Kasumi-1 (cell line): ENCODE measurements at places on chromosomes 4 and X.

GRCh38 chr4:84028340-84028739, 470.8 kb downstream of the NKX6-1 start:
- DNase-seq, result no peak

DNA sequence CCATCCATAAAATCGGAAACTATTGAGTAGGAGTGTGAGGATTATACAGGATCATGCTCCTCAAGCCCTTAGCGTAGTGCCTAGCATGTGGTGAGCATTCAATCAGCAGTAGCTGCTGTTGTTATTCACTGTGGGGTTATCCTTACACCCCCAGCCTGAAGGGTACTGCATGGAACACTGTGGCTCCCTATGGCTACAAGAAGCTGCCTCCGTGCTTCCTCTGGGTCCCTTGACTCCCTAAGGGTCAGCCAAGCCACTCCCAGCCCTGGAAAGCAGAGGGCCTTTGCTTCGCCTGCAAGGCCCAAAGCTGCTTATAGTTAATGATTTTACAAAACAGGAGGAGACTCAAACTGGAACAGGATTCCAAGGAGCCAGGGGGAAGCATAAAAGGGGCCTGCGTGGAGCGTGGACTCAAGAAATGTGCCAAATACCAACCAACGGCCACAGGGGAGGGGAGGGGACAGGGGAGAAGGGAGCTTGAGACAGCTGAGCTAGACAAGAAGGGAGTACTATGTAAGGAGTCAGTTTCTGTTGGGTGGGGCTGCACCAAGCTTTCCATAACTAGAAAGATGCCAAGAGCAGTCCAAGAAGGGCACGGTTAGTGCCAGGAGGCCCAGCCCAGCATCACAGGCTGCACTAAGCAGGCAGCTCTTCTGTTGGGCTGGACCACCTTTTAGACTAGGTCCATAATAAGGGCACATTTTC, 15.9 kb downstream of the SEPTIN6 start:
- DNase-seq, result no peak

GRCh38 chrX:19960913-19961312, 29.9 kb downstream of the BCLAF3 start:
- DNase-seq, result no peak

DNA sequence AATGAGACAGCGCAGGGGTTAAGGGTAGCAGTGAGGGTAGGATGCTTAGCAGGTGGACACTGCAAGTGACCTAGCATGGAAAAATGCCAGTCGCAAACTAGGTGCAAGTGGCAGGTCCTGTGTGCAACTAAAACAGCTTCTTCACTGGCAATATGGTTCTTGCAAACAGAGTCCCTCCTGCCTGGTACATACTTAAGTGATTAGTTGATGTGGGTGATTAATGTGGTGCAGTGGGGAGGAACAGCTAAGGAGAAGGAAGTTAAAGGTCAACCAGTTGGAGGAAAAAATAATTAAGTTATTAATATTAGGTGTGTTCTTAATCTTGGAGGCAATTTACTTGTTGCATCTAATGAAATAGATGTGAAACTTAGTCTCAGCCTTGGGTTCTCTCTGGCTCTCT, 121.6 kb upstream of the IGFBP7 start:
- DNase-seq, result no peak

GRCh38 chrX:18874560-18875255, 109.2 kb downstream of the PHKA2 start:
- no peak for DNase-seq

DNA sequence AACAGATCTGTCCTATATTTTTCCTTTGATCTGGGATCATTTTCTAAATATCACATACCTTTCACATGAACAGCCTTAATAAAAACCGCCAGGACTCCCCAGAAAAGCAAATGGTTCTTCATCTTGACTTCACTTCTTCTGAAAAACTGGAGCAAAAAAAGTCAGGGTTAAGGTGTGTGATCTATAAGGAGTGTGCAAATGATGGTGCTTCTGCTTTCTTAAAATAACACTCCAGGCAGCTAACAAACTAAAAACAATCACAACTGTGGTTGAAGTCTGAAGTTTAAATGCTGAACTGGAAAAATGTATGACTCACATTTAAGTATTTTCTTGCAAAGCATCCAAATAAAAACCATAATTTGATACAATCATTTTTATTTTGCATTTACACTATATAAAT, at the start of gene JCHAIN:
Gene JCHAIN, minus strand, starts transcription at position 140 of the 400 bp plus-strand sequence. Its CDS starts 18 bp downstream, at position 122.
- DNase-seq, result peak; percentile 3

GRCh38 chr4:158255727-158256324, 45.5 kb downstream of the TMEM144 start:
- DNase-seq, result peak; percentile 78

DNA sequence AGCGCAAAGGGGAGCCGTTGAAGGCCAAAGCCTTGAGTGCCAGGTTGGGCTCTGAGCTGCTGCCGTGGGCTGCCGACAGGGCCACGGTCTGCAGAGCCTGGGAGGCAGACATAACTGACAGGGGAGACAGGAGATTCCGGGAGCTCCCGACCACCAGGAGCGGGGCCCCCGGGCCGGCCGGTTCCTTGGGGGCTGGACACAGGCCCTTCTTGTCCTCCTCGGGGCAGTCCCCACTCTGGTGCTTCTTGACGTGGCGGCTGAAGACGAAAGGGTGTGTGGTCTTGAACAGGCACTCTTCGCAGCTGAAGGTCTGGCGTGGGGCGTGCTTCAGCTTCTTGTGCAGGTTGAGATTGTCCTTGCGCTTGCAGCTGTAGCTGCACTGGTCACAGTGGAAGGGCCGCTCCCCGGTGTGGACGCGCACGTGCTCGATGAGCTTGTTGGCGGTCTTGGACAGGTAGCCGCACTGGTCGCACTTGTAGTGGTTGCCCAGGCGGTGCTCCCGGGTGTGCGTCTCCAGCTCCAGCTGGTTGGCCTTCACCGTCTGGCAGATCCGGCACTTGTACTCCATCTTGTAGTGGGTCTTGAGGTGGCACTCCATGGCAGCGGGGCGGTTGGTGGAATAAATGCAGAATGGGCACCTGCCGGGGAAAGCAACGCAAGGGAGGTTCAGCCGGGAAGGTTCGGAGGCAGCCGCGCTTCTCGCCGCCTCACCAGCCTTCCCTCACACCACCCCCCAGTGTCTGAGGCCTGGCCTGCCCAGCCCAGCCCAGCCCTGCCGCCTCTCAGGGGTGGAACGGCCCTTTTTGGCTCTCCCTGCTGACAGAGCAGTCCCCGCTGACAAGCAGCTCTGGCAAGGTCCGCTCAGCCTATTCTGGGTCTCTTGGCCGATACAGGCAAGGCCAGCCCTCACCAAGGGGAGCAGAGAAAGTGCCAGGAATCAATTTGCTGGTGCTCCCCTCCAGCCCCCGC, 81.3 kb downstream of the C4orf51 start:
- no peak for DNase-seq

DNA sequence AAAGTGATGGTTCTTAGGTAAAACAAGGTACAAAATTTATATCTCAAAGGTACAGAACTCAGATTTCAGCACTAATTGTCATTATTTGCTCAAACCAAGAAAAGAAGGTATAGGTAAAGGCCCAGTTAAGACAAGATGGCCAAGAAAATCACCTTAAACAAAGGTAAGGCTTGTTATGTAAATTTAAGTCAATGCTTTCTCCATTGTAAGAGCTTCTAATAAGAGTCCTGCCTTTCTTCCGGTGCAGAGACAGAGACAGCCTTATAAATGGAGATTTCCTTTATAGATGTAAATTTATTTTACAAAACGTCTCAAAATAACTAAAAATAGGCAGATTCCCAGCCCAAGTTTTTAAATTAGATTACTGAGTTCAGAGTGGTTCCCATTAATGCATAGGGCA, 89.9 kb downstream of the EDA start:
- DNase-seq, result no peak

DNA sequence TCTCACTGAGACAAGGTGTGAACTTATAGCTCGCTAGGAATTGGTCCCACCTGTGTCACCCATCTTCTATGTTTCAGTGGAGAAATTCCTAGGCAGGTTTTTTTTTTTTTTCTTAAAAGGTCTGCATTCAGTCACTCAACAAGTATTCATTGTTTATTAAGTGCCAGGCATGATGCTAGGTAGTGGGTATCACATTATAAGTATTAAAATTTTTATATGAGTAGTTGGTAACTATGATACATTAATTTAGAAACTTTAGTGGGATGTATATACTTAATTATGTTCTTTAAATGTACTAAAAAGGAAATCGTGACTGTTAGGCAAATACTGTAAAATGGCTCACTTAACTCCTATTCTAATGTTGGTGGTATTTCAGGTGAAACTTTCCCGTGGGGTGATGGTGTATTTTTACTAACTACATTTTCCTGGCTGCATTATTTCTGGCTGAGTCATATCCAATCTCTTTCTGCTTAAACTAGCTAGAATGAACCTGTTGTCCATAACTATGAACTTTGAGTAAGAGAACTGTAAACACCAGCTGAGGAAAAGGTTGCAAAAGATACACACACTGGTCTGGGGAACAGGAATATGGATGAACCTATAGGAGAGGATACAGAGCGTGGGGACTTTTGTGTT, 49.3 kb upstream of the MED14 start:
- DNase-seq, result no peak

DNA sequence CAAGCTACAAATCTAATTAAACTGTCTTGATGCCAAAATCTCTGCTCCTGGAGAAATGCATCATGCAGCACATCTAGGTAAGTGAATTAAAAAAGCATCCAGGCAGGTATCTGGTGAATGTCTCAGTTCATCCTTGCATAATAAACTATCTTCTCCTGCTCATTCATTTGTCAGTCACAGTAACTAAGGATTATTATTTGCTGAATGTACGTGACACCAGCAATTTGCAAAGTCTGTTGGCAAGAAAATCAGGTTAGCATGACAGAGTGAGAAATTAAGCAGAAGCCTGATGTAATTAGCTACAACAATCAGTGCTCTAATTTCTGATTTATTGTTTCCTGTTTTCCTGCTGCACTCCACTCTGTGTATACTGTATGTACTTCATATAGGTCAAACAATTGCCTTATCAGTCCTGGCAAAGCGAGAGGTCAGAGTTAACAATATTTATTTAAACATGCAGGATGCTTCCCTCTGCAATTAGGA, 213.6 kb downstream of the FBXO8 start:
- no peak for DNase-seq

DNA sequence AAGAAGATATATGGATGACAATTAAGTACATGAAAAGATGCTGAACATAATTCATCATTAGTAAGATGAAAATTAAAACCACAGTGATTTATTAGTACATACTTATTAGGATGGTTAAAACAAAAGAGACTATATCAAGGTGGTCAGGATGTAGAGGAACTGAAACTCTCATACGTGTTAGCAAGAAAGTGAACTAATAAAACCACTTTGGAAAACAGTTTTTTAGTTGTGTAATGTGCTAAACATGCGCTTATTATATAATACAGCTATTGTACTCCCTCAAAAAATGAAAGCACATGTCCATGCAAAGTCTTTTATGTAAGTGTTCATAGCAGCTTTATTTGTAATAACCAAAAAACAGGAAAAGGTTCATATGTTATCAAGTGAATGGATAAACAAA, 89.9 kb upstream of the KCTD8 start:
- no peak for DNase-seq

DNA sequence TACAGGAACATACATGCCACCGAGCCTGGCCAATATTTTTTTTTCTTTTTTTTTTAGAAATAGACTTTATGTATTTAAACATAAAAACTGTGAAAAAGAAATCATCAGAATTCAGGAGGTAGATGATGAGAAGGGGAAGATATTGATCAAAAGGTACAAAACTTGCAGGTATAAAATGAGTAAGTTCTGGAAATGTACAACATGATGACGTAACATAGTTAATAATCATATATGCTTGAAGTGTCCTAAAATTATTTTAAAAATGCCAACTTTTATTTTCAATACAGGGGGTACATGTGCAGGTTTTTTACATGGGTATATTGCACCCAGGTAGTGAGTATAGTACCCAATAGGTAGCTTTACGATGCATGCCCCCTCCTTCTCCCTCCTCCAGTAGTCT, 337.6 kb downstream of the GRID2 start:
- no peak for DNase-seq

DNA sequence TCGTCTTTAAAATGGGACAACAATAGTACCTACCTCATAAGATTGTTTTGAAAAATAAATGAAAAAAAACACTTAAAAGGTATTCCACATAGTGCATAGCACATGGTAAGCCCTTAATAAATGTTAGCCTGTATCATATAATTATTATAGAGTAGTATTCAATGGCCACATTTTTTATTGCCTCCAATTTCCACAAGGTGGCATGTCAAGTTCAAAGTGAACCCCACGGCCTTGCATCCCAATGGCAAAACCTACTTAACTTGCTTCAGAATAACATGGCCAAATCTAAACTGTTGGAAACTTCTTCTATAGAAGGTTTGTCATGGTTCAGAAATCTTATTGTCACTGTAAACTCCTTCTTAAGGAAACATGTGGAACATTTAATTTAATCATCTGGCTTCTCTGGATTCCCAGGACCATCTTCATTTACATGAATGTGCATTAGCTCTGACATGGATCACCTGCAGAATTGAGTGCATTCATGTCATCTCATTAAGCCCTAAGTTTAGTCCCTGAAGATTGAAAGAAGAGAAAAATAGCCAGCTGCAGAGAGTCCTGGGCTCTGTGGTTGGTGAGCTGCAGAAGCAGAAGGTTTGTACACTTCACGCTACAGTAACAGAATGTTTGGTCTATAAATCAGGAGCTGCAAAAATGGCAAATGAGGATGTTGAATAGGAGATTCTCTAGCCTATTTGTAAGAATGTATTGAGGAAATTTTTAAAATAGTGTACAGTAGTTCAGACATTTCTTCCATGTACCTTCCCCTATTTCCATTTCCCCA, 61.0 kb downstream of the ANXA3 start:
- peak; percentile 67 for DNase-seq

DNA sequence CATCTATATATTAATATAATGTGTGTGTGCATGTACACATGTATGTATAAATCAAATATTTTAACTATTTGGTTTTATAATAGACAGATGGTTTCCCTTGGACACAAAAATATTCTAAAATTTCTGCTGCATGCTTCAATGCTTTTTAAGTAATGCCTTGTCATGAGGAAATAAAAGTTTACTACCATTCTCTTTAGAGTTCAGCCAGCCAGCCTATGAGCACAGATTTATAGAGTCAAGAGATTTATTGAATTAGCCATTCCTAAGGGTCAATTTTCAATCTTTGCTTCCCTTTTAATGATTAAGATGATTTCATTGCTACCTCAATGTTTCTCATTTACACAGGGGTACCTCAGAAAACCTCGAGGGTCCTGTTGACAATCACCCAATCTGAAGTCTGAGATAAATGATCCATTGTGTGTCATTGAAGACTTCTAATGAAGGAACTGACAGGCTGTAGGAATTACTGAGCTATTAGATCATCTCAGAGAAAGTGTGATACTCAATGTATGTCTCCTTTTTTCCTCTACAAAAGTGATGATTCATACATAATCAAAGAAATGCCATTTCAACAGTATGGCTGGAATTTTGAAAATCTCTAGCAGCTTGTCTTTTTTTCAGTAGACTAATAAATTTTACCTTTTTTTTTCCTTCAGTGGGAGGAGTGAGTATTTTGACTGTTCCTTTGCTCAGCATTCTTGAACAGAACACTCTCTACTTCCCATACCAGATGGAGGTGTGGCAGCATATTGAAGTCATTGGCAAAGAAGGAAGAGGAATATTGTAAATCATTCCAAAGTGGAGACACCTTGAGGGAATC, 222.6 kb upstream of the PCDH18 start:
- no peak for DNase-seq

GRCh38 chr4:74379912-74380311, 15.0 kb downstream of the EREG start:
- DNase-seq, result no peak
